ENCODE measurements at places on chromosomes 2 and 18. TPM values are rescaled to one million over a fixed set of nuclear protein-coding genes. Genes with fewer than 3 reads are reported as not detected.

COQ10B gene
- 68.2 TPM for total RNA-seq

ATF2 gene
- total RNA-seq = 38.9 TPM

POTEF gene
- total RNA-seq = not detected

ALLC gene
- under 0.01 TPM for total RNA-seq

DSG1 gene
- not detected for total RNA-seq

GDF7 gene
- total RNA-seq = 0.28 TPM

RAPGEF4 gene
- total RNA-seq = 9.6 TPM

SLC38A11 gene
- 0.28 TPM for total RNA-seq

UBXN2A gene
- total RNA-seq = 12.5 TPM

GALNT13 gene
- total RNA-seq = 0.28 TPM

MAPK4 gene
- total RNA-seq = not detected

FABP1 gene
- not detected for total RNA-seq

ITPRIPL1 gene
- 1.1 TPM for total RNA-seq

TACR1 gene
- total RNA-seq = 0.56 TPM

LINC00305 gene
- not detected for total RNA-seq

VSNL1 gene
- 0.85 TPM for total RNA-seq

STPG4 gene
- total RNA-seq = under 0.01 TPM

AKAIN1 gene
- total RNA-seq = not detected

SERPINB2 gene
- total RNA-seq = 0.38 TPM

GALNT5 gene
- 87.6 TPM for total RNA-seq

POTEJ gene
- not detected for total RNA-seq

CELF4 gene
- not detected for total RNA-seq

SF3B1 gene
- total RNA-seq = 211 TPM

RAMP1 gene
- total RNA-seq = 3.1 TPM

SCYGR4 gene
- total RNA-seq = not detected

REG3A gene
- total RNA-seq = not detected

CFAP221 gene
- under 0.01 TPM for total RNA-seq

BOLL gene
- not detected for total RNA-seq

SP140L gene
- 15.5 TPM for total RNA-seq

RUFY4 gene
- total RNA-seq = not detected

NEB gene
- total RNA-seq = under 0.01 TPM

IL36A gene
- total RNA-seq = not detected

SERPINB4 gene
- not detected for total RNA-seq

Measured in regular cardiac myocyte (primary cell).